ENCODE measurements at places on chromosomes 12 and 14.

- DNase-seq = no peak
These were observed 31.3 kb downstream of the ERC1 start for GRCh38 chr12:1022032-1022970.

GRCh38 chr14:53711205-53711604 is 245.4 kb downstream of the BMP4 start:
- DNase-seq = no peak

GRCh38 chr12:67667276-67668073 is 18.9 kb downstream of the DYRK2 start:
- no peak for DNase-seq

GRCh38 chr12:214003-214741 is at the start of gene SLC6A12:
TSS of gene SLC6A12 (minus strand) at chr12:214157. CDS start at chr12:209986, 4,171 bp downstream.
- no peak for DNase-seq

DNA sequence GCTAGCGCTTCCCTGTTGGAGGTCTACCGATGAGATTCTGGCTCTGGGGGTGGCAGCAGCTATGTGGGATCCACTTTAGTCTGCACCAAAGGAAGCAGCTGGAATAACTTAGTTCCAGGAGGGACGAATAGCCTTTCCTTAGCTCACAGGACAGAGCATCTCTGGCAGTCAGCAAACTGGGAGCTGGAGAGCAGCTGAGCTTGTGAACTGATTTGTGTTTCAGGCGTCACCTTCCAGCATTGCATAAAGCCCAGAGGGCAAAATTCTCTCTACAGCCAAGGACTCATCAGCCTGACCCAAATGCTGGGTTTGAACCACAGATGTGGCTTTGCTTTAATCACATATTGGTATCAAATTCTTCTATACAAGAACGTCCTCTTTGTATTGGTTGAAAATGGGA is 81.9 kb upstream of the PELI2 start:
- DNase-seq = no peak

GRCh38 chr14:58904776-58905175 is 267.0 kb downstream of the DACT1 start:
- DNase-seq = no peak

DNA sequence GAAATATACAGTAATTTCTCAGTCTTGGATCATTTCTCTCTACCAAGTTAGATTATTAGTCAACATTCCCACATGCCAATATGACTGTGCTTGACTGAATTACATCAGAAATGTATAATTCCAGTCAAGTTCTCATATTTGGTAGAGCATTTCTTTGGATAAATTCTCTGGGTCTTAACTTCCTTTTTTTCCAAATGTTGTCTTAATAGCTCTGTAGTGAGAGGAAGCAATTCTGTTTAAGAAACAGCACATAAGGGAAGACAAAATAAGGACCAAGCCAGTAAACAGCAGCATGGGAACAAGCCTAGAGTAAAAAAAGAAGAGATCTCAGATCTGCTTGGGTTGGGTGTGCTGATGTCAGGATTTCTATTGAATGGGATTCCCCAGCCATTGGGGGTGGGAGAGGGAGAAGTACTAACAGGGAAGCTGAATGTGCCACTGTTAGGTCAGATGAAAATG is 14.2 kb upstream of the DYRK2 start:
- DNase-seq = no peak

- no peak for DNase-seq
These were observed 326.3 kb upstream of the DIO2 start for GRCh38 chr14:80537626-80538025.

DNA sequence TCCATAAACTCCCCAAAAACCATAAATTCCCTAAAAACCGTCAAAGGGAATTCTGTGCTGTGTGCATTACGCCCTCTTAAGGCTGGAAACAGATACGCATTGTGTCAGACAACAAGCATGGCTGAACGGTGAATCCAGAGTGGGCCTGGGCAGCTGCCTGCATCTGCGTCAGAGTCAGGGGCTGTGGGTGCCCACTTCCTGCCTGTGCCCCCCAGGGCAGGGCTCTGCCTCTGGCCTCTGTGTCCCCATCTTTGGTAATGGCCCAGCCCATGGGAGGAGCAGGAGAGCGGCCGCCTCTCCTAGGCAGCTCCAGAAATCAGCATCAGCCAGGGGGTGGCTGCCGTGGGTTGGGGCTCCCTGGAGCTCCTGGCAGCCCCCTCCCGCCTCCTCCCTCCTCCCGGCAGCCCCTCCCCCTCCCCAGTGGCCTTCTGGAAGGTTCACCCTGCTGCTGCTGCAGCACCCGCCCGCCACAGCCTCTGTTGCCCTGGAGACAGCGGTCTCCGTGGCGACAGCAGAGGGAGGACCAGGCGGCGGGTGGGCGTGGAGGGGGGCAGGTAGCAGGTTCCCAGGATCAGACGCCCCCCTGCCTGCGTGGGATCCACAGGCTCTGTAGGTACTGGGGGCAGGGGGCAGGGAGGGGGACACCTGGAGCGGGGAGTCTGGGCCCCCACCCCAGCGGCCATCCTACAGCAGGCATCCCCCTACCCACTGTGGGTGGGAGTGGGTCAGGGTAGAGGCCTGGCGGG is 5.9 kb downstream of the MMP17 start:
- DNase-seq = no peak

DNA sequence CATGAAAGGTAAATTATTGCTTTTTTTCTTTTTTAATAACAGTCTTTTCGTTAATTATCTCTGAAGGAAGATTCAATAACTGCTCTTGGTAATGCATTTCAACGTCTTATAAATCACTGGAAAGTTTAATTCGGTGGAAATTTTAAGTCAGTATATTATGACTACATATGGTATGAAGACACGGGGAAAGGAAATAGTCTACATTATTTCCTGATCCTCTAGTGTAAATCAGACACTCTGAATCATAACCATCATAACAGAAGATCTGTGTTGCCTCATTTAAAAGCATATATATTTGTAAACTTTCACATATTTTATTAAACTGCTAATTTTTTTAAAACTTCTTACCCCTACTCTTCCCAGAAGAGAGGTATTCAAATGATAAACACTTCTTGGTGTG is 53.7 kb downstream of the EFCAB11 start:
- DNase-seq = no peak

DNA sequence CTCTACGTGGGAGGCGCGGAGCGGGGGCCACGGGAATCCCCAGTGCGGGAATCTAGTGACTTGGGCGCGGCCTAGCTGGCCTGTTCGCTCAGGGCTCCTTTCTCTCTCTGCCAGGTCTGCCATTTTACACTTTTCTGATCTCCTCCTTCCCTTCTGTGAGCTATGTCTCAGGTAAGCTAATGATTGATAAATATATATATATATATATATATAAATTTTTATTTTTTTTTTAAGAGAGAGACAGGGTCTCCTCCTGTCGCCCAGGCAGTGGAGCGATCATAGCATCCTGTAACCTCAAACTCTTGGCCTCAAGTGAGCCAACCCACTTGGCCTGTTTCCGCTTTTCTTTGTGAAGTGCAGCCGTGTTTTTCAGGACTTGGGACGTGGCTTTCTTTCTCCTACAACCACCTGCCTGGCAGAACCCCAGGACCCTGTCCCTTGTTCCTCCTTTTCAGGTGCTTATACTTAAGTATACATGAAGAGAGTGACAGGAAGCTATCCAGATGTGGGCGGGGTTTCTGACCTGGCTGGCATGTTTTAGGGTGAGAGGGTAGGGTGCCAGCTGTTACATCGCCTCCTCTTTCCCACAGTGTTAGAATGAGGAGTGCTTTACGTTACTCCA is 547 bp downstream of the ZNF140 start:
- DNase-seq = no peak

DNA sequence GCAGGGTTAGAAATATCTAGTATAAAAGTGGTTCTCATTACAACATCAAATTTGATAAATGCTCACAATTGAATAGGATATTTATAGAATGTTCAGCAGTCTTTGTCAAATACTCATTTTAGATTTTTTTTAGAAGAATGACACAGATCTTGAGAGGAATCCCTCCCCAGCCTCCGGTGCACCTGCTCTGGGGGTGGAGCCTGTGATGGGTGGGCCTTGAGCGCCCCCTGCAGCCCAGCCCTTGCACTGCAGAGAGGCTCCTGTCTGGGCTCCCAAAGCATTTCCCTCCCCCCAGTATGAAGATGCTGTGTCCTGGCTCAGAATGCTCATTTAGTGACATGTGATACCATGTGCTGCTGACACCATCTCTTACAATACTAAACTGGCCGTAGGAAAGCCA is 792.3 kb downstream of the TMEM121 start:
- DNase-seq = no peak

DNA sequence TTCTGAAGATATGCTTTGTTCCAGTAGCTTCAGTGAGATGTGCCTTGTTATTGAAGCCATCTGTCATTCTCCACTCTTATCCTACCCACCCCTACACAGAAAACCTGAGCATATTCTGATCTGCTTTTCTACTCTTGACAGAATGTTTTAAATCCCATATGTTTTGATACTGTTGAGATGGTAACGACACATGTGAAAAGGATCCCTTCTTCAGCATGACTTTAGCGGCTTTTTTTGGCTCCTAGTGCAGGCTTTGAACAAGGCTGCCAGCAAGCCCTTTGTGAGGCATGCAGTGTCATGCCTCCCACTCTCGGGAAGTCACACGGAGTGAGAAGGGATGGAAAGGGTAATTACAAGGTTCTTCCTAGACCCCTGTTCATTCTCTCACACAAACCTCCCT is 228.8 kb upstream of the RGS6 start:
- no peak for DNase-seq

GRCh38 chr12:47112679-47113078 is 32.9 kb upstream of the AMIGO2 start:
- no peak for DNase-seq

DNA sequence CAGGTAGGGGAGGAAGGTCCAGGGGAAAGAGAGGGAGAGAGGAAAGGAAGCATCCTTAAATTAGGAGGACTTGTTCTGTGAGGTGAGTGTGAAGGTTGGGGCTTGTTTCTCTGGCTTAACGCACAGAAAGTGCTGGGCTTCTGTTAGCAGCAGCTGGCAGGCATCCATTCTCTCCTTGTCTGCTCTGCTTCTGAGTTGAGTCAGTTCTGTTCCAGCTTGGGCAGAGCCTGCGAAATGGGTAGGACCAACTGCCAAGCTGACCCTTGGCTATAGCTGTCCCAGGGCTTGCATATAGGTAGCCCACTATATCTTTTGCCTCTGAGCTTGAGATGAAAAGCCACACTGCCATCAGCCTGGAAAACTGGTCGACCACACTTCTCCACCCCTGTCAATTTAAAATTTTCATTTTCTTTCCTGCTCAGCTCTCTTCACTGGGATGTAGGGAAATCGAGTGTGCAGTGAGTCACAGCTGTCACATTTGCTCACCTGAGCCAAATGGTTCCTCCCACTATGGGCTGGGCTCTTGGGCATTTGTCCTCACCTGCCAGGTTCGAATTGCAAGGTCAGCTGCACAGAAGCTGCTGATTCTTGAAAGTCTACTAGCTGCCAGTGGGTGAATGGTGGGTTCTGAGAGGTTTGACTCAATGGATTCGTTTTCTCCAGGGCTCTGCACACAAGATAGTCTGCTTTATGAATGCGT is 256.4 kb upstream of the PWP1 start:
- DNase-seq = no peak

DNA sequence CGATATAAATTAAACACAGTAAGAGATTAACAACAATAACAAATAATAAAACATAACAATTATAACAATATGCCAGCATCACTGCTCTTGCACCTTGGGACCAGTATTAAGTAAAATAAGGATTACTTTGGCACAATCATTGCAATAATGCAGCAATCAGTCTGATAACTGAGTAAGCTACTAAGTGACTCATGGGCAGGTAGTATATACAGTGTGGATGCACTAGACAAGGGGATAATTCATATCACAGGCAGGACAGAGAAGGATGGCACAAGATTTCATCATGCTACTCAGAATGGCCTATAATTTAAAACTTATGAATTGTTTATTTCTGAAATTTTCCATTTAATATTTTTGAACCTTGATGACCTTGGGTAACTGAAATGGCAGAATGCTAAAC is 290.7 kb downstream of the ALG10B start:
- no peak for DNase-seq

DNA sequence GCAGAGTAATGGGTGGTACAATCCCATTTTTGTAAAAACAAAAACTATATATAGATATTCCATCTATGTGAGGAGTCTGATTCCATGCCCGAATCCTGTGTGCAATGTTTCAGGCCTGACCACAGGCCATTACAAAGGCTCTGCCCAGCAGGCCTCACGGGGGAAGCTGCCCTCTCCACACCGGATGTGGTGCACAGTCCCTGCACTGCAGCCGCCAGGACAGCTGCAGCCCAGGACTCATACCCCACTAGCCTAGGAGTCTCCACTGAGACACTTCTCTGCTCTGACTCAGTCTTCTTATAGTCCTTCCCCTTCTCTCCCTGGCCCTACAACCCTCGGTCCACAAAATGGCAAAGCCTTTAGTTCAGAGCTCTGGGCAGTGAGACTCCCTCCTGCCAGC is 190.4 kb downstream of the PPM1H start:
- DNase-seq = no peak

GRCh38 chr14:54845641-54846040 is 57.0 kb downstream of the GCH1 start:
- no peak for DNase-seq

GRCh38 chr12:47944685-47945340 is 18.6 kb upstream of the TMEM106C start:
- DNase-seq = no peak

DNA sequence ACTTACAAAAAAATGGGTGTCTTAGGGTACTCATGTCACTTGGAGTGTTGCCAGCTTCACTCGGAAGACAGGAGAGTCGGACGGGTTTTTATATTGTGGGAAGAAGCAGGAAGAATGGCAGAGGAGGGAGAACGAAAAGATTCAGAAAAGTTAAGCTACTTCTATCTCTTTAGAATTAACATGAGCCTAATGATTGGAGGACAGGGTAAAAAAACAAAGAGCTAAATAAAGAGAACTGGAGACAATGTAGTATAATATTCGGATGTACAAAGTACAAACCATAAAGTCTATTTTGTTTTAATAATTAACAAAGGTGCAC is 43.9 kb downstream of the EFCAB11 start:
- DNase-seq = no peak

DNA sequence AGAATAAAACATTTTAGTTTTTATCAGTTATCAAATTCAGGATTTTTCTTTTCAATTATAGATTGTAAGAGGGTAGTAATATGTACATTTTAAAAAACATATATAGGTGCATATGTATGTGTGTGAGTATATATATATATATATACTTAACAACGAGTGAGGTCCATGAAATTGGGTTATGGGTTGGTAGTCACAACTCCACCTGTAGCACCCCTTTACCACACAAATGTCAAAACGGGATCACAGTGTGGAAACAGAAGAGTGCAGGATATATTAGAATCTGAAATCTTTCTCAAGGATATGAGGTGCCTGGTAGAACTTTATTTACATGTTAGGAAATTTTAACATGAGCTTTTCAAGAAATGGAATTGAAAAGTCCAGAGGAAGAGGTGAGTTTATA is 31.3 kb downstream of the MIA2 start:
- DNase-seq = no peak

DNA sequence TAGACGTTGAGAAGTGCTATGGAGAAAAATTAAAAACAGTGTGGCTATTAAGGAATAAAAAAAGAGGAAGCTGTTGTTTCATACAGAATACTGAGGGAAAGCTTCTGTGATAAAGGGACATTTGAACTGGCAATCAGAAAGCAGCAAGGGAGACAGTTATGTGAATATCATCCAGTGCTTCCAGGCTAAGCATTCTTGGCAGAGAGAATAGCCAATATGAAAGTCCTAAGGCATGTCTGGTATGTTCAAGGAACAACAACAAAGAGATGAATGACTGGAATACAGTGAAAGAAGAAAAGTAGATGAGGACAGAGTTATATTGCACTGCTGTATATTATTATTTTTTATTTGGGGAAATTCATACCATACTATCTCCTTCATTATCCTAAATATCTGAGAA is 23.9 kb downstream of the SCAF11 start:
- no peak for DNase-seq
